Brain pericyte (primary cell): ENCODE measurements at places on chromosomes 7 and 10.

DNA sequence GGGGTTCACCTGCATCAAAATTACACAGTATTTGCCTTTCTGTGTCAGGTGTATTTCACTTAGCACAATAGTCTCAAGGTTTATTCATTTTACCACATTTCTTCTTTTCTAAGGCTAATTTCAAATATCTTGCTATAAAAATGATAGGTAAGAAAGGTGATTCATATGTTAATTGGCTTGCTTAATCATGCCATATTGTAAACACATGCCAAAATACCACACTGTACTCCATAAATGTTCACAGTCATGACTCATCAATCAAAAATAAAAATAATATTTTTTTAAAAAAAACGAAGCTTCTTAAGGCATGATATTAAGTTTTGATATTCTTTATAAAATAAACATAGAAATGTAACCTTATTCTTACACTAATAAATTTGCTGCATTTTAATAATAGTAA, 947.1 kb downstream of the GRM8 start:
- no peak for DNase-seq

DNA sequence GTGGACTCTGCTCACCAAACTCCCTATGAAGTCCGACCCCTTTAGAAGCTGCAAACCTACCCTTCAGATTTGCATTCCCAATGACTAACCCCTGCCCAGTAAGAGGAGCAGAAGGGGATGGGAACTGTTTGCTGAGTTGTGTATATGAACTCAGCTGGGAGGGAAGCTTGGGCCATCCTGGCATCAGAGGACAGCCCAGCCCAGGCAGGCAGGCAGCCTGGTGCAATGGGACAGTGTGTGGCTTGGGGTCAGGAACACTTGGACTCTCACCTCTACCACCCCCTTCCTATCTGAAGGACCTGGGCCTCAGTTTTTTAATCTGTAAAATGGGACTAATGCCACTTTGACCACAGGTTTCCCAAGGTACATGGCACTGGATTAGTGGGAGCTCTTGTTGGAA, 147.4 kb upstream of the GPR26 start:
- no peak for DNase-seq

DNA sequence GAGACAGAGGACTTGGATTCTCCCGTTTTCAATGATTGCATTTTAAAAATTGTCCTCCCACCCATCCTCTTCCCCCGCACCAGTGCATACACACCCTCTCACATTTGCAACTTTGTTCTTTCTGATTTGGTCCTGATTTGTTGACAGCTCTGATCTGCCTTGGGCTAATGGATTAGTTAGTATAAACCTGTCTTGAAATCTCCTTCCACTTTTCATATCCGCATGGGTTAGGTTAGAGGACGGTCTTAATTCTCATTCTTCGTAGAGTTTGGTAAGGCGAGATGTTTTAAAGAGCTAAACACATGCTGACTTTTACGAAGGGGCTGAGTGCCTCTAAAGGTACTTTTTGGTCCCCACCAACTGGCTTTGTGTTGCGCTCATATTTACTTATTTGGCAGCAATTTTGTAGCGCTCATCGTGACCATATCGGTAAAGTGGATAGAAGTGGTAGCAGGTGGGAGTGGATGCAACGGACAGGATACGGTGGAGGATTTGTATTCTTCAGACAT, 1.1 kb downstream of the AHR start:
- no peak for DNase-seq

GRCh38 chr7:35707422-35707821, 12.5 kb upstream of the HERPUD2 start:
- DNase-seq, result no peak

- DNase-seq, result no peak
Measured at GRCh38 chr7:20441991-20442441, 111.3 kb downstream of the ITGB8 start.

DNA sequence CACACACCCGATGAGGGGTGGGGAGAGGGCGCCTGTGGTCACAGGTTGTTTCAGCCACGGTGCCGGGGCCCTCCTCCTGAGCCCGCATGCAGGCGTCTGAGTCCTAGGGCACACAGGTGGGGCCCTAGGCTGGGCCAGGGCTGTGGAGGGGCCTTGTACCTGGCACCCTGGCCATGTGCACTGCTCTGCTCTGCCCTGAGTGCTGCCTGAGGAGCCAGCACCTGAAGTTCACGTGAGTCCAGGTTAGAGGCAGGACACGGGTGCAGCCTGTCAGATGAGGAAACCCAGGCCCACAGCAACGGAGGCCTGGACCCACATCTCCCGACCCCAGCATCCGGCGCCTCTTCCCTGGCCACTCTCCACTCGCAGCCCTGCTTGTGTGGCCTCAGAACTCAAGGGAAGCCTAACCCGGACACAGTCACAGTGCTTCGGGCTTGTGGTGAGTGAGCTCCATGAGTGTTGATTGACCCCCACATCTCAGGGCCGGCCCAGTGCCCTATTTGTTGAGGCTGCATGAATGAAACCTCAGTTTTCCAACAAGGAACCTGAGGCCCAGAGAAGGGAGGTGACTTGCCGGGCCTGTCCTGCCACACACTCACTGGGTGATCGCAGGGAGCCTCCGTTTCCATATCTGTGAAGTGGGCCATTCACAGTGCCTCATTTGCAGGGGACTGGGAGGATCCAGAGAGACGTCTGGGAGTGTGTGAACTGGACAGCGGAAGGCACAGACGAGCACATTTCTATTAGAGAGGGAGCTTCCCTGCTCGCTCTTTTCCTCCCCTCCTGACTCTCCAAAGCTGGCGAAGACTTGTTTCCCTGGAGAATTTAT, 39.6 kb downstream of the PPIF start:
- DNase-seq, result no peak

GRCh38 chr7:55022002-55022985, 3.5 kb downstream of the EGFR start:
- DNase-seq, result no peak
